ENCODE measurements at places on chromosomes 5 and 9.

DNA sequence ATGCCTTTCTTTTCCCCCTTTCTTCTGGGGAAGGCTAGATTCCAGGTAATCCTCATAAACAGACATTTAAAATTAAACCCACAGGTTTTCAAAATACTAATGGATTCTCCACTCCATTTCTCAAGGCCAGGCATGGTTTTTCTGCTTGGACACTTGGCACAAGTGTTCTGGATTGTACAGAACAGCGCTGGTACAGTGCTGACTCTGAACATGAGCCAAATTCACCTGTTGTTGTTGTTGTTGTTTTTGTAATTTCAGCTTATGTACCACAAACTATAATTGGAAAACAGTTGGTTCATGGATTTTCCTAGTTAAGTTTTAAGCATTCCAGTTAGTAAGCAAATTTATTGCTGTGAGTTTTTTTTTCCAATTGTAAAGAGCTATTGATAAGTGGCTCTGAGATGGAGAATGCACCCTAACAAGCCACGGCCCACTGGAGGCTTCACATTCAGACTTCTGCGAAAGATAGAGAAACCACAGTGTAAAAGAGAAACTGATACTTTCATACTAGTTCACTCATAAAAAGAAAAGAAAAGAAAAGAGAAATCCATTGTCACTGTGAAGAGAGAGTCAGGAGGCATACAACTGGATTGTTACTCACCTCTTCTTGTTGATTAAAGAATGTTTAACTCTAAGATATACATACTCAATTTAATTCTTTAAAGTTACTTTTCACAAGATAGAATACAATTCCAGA, 16.2 kb upstream of the ITGA1 start:
- DNase-seq: no peak

DNA sequence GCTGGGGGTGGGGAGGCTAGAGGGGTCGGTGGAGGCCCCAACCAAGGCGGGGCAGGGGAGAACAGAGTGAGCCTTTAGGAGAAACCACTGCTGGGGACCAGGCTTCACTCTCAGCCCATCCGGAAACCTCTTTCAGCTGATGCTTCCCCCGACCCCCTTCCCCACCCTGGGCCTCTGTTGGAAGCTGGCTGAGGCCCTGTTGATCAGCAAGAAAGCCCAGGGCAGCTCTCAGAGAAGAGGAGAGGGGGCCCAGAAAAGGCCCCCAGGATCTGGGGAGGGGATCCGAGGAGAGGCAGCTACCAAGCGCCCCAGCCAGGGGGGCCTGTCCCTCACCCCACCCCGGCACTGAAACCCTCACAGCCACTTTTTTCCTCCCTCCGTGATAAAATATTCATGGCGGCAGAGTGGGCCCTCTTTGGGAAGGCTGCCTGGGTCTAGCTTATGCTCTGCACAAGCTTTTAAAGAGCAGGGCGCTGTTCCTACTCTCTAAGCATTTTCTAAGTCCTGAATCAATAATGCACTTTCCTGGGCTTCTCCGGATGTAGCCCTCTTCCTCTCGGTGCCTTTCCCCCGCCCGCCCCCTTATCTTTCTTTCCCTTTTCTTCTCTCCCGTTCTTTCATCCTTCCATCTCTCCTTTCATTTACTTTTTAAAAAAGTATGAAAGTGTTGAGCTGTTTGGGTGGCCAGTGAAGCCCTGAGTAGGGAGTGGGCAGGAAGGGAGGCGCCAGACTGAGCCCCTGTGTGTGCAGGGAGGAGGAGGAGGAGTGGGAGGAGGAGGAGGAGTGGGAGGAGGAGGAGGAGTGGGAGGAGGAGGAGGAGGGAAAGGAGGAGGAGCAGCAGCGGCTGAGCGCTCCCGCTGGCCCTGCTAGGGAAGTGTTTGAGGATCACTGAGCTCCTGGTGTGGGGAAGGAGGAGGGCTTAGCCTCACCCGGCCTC, 23.5 kb downstream of the NTNG2 start:
- DNase-seq: no peak

DNA sequence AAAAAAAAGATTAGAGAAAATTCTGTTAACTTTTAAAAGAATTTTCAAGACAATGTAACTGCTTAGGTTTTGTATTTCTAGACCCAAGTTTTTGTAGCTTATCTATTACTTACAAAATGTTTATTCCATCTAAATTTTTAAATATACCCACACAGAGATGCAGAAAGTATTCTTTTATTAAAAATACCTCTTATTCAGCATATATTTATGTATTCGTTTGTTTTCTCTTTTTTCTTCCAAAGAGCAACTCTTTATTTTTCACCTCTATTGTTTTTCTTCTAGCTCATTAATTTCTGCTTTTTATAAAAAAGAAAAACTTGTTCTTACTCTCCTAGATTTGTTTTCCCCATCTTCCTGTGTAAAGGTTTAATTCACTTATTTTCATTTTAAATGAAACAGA, 180.3 kb downstream of the ZDHHC21 start:
- DNase-seq: no peak

- no peak for DNase-seq
Measured at GRCh38 chr5:37120270-37120669, 128.9 kb downstream of the CPLANE1 start.

DNA sequence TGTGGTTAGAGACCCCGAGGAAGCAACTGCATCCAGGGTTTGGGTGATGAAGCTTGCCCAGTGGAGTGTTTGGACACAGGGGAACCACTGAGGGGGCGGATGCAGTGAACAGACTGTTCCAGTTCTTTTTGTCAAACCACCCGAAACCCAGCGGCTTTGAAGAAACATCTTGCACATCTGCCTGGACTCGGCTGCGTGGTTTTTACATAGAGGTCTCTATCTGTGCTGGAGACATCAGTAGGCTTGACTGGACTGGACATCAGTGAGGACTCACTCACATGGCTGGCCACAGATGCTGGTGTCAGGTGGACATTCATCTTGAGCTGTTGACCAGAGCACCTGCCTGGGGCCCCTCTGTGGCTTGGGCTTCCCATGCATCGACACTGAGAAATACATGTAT, 15.3 kb upstream of the SPATA31E1 start:
- no peak for DNase-seq

GRCh38 chr9:133113949-133114885, 6.8 kb downstream of the RALGDS start:
- DNase-seq: no peak

DNA sequence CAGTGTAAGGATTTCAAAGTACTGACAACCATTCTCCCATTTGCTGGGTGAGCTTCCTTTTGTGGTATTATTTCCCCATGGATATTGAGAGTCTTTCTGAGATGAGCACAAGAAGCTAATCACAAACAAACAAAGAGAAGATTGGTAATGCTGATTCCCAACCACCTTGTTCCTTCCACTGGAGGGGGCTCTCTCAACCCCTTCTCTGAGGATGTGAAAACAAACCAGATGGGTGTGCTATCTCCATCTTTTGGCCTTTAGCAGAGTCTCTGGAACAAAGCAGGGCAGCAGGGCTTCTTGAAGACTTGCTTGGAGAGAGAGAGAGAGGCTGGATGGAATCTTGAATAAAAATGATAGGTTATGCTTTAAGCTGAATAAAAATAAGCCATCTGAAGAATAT, 576.7 kb upstream of the ZNF462 start:
- no peak for DNase-seq

DNA sequence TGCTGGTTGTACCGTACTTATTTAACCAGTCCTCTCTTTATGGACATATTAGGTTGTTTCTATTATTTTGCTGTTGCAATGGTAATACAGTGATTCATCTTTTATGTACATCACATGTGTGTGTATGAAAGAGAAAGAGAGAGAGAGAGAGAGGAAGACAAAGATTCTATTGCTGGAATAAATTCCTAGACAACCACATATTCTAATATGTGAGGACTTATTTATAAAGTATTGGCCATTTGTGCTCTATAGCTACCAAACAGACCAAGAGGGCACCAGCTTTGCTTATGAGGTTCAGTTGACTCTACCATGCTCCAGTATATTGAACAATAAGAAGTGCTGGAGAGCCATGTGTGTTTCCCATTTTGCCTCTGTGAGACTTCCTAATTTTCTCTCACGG, 513.5 kb downstream of the DMAC1 start:
- DNase-seq: no peak

- no peak for DNase-seq
Measured at GRCh38 chr5:59354811-59355210, 538.7 kb downstream of the PDE4D start.

GRCh38 chr5:107809201-107810034, 138.7 kb upstream of the EFNA5 start:
- no peak for DNase-seq

GRCh38 chr5:161889971-161890370, 42.1 kb downstream of the GABRA1 start:
- no peak for DNase-seq

- no peak for DNase-seq
Measured at GRCh38 chr9:76798527-76798926, 34.3 kb downstream of the PCA3 start.

- no peak for DNase-seq
Measured at GRCh38 chr9:95081998-95082397, 235.5 kb downstream of the FANCC start.

DNA sequence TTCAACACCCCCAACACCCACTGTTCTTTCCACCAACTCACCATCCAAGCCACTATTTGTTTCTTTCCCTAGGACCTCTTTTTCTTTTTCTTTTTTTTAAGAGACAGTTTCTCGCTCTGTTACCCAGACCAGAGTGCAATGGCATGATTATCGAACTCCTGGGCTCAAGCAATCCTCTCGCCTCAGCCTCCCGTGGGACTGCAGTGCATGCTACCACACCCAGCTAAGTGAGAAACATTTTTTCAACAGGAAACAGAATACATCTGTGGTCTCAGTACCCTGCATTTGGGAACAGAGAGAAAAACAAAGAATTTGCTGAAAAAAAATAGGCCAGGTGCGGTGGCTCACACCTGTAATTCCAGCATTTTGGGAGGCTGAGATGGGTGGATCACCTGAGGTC, 24.6 kb downstream of the B4GALT1 start:
- DNase-seq: no peak

DNA sequence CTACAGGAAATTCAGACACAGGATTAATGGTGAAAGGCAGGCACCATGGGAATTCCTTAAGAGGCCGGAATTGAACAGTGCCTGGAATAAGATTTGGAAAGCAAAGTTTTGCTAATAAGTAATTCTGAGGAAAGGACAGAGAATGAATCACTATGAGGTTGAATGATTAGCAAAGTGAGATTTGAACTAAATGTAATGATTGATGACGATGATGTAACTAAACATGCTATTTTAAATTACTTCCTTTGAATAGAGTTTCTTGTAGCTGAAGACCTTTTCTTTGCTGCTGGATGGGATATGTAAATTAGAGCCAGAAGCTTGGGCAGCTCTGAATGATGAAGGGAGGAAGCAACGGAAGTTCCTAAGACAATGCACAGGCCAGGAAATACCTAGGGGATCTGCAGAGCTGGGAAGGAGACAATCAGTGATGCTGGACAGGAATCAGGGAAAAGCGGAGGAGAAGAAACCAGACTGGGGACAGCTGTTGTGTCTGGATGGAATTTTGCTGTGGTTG, 482.0 kb downstream of the PSAT1 start:
- no peak for DNase-seq

GRCh38 chr5:172683264-172683644, 42.2 kb downstream of the NEURL1B start:
- DNase-seq: no peak

DNA sequence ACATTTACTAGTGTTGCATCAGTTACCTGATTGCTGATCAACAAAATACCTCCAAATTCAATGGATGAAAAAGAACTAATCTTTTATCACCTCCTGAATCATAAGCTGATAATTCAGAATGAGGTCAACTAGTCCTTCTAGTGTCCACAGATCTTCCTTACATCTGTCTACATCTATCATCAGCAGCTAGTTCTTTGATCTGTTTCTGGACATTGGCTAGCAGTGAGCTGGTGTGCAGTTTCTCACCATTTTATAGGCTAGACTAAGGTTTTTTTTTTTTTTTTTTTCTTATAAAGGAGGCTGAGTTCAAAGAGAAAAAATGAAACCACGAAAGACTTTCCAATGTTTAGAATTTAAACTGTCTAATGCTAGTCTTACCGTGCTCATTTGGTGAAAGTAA, 534.3 kb upstream of the ST8SIA4 start:
- DNase-seq: no peak

All from breast epithelium (tissue), 4 donors.